Lung (tissue), 17 donors: ENCODE measurements at places on chromosomes 3 and 15.
A peak's percentile ranks its signal among the peaks of the same experiment; 100 is the strongest.

DNA sequence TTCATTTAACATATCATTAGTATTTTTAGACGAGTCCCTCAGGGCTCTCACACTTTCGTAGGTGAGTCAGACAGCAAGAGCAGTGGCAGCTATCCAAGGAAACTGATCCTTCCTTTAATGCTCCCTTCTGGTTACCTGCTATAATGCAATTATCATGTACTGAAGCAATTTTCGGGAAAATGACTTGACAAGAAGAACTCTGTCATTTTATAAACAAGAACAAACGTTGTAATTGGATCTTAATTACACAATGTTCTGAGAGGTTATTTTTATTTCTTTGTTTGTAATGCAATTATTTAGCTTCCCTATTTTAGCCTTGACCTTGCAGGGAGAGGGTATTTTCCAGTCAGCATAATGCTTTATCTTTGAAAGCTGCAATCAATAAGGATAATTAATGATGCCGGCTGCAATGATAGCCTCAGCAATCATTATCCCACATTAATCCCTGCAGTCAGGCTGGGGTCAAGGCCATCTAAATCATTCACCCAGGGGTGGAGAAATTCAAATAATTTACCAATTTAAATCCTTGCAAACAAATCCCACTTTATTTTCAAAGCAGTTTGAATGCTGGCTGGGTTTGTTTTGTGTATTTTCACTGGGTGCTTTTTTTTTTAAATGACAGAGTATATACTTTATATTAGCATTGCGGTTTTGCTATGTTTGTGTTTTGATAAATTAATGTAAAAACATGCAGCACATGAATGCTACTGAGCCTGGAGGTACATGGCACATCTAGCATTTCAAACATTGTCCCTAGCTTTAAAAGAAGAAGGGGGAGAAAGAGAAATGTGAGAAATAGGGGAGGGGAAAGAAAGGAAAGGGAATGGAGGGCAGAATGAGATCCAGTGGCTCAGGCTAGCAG is 249.9 kb downstream of the SHOX2 start:
- no peaks in the 10 kb centered on the region for H3K4me1 ChIP-seq
- H3K4me3 ChIP-seq: no peak overlapping the region
- no peak overlapping the region for H3K27ac ChIP-seq
- no peaks in the 10 kb centered on the region for H3K36me3 ChIP-seq

DNA sequence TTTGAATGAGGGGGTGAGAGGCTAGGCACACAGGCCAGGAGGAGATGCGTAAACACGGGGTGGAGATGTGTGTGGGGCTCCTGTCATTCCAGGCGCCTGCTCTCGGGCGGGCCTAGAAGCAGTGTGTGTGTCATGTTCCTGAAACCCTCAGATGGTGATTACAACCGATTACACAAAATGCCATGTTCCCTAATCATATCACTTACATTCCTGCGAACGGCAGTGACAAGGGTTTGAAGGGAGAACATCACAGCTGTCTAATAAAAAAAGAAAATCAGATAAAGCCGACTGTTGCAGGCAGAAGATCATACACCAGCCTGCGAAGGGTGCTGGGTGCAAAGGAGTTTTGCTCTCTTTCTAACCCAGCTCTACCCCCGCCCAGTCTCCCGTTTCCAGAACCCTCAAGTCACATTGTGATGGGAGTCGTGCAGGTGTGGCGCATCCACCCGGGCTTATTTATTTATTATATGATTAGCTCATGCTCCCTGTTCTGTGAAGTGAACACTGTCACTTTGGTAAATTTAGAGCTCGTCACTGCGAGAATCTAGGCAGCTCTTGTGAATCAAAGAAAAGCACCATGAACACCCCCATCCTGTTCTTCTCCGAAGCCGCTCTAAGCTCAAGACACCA is 140.3 kb downstream of the NR2F2 start:
- peaks cover 6% of the 10 kb centered on the region for H3K27me3 ChIP-seq
- H3K4me1 ChIP-seq: peaks cover 5% of the 10 kb centered on the region
- no peak overlapping the region for H3K4me3 ChIP-seq
- H3K36me3 ChIP-seq: no peaks in the 10 kb centered on the region
- no peak overlapping the region for H3K27ac ChIP-seq
- DNase-seq: no peak

DNA sequence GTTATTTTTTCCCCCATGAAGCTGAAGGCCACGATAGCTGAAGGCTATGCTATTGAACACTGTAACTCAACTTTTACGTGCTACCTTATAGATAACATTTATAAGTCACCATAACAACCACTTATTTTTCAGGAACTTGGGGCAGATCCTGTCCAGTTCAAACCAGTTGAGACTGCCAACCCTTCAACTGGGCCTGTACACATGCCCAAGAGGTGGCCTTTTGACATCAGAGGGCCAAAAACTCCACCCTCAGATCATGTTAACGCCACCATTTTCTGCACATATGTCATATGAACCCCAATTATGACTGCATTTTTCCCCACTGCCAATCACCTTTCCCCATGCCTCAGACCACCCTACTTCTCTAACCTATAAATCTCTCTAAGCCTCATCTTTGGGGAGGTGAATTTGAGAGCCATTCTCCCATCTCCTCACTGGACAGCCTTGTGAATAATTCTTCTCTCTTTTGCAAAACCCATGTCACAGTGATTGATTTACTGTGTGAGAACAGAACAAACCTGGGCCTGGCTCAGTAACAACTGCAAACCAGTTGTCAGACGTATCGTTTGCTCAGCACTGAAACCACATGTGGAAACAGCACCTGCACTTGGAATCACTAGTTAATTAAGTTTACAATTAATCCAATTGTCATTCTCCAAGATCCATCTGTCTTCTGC is 42.5 kb downstream of the ZNF445 start:
- H3K4me3 ChIP-seq: no peak overlapping the region
- H3K36me3 ChIP-seq: no peaks in the 10 kb centered on the region
- DNase-seq: no peak
- H3K4me1 ChIP-seq: no peaks in the 10 kb centered on the region
- H3K27me3 ChIP-seq: no peaks in the 10 kb centered on the region

- no peak overlapping the region for H3K4me3 ChIP-seq
- peaks cover 18% of the 10 kb centered on the region for H3K4me1 ChIP-seq
- no peaks in the 10 kb centered on the region for H3K36me3 ChIP-seq
- DNase-seq: no peak
- peak overlapping the region; percentile 93 for H3K27ac ChIP-seq
- no peaks in the 10 kb centered on the region for H3K27me3 ChIP-seq
Measured at GRCh38 chr3:160804762-160805161, 48.7 kb downstream of the PPM1L start.

- H3K27ac ChIP-seq: no peak overlapping the region
- H3K36me3 ChIP-seq: no peaks in the 10 kb centered on the region
- no peaks in the 10 kb centered on the region for H3K4me1 ChIP-seq
- no peaks in the 10 kb centered on the region for H3K27me3 ChIP-seq
Measured at GRCh38 chr3:44108481-44108880, 133.2 kb upstream of the TOPAZ1 start.
